Osteocyte (in vitro differentiated cells): ENCODE measurements at places on chromosomes 4 and X. TPM values are rescaled to one million over a fixed set of nuclear protein-coding genes. Genes with fewer than 3 reads are reported as not detected.

Gene PRSS48
- total RNA-seq = not detected in 2 replicates

Gene RENBP
- total RNA-seq = 18.7 and 18.9 TPM in 2 replicates

Gene UGT2B10
- not detected in 2 replicates for total RNA-seq

Gene KLHL2
- 19.1 and 20.5 TPM in 2 replicates for total RNA-seq

Gene ANXA10
- total RNA-seq = not detected in 2 replicates

Gene CENPVL1
- total RNA-seq = not detected in 2 replicates

Gene SULT1E1
- 5.1 and 6.6 TPM in 2 replicates for total RNA-seq

Gene APOOL
- 19.5 and 19.7 TPM in 2 replicates for total RNA-seq

Gene HDX
- 5.4 and 6.4 TPM in 2 replicates for total RNA-seq

Gene CABS1
- not detected in 2 replicates for total RNA-seq

Gene CLDN2
- total RNA-seq = 0.11 and 0.29 TPM in 2 replicates

GRCh38 chr4:98969878-98970785 lies 25.4 kb upstream of the METAP1 start:
- H3K27ac ChIP-seq = no peak overlapping the region
- H3K27me3 ChIP-seq = peaks cover 8% of the 10 kb centered on the region
- no peaks in the 10 kb centered on the region for H3K36me3 ChIP-seq
- no peaks in the 10 kb centered on the region for H3K4me1 ChIP-seq
- no peak for DNase-seq
- H3K4me3 ChIP-seq = no peak overlapping the region

DNA sequence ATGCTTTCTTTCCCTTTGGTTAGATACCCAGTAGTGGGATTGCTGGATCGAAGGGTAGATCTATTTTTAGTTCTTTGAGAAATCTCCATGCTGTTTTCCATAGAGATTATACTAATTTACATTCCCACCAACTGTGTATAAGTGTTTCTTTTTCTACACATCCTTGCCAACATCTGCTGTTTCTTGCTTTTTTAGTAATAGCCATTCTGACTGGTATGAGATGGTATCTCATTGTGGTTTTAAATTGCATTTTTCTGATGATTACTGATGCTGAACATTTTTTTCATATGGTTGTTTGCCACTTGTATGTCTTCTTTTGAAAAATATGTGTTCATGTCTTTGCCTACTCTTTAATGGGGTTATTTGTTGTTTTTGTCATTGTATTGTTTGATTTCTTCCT lies 6.6 kb upstream of the AGA start:
- DNase-seq = no peak
- H3K4me1 ChIP-seq = peaks cover 11% of the 10 kb centered on the region
- H3K27ac ChIP-seq = no peak overlapping the region
- peaks cover 2% of the 10 kb centered on the region for H3K36me3 ChIP-seq
- no peak overlapping the region for H3K4me3 ChIP-seq
- no peaks in the 10 kb centered on the region for H3K27me3 ChIP-seq

- no peak overlapping the region for H3K4me3 ChIP-seq
- H3K27me3 ChIP-seq = peaks cover 30% of the 10 kb centered on the region
These were observed 6.3 kb downstream of the DACH2 start for GRCh38 chrX:86154553-86154952.

DNA sequence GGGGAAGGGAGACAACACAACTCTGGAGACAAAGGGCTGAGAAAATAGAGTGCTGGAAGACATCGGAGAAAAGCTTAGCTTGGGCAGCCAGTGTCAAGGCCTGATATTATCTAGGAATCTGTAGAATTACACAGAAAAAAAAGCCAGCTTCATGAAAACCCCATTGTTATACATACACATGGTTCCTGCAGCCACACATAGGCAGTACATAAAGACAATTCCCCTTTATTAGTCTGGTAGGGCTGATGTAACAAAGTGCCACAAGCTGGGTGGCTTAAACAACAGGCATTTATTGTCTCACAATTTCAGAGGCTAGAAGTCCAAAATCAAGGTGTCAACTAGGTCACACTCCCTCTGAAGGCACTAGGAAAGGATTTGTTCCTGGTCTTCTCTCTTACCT lies 503.5 kb downstream of the MID1IP1 start:
- no peak for DNase-seq
- peaks cover 2% of the 10 kb centered on the region for H3K4me1 ChIP-seq
- no peak overlapping the region for H3K4me3 ChIP-seq
- H3K27ac ChIP-seq = no peak overlapping the region
- H3K27me3 ChIP-seq = peaks cover under 1% of the 10 kb centered on the region

DNA sequence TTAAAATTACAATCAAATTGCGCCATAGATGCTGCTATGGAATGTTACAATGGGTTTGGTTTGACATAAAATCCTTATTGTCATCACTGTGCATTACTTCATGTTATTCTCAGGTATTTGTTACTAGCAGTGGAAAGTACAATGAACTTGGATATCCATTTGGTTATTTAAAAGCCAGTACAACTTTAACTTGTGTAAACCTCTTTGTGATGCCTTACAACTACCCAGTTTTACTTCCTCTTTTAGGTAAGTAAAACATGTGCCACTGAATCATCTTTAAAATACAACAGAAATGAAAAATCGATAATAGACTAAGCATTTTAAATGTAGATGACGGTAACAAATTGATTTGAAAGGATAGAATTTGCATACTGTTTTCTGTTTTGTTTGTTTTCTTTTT lies 35.6 kb downstream of the INTS6L start:
- H3K4me1 ChIP-seq = no peaks in the 10 kb centered on the region
- no peaks in the 10 kb centered on the region for H3K27me3 ChIP-seq
- no peak for DNase-seq
- no peak overlapping the region for H3K4me3 ChIP-seq

DNA sequence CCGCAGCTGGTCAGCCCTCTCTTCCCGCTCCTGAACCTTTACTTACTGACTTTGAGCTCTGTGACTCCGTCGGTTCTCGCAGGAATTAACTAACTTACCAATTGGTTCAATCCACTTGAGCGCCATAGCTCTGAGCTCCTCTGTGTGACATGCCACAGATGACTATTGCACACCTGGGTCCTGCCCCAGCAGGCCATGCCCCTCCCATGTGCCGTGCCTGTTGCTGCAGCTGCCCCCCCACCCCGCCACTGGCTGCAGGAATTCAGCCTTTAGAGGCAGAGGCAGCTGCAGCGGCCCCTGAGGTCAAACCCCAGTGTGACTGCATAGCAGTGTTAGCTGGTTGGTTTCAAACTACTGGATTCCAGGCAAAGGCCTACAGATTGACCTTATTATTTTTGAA lies 70.6 kb downstream of the MTMR1 start:
- no peak overlapping the region for H3K27ac ChIP-seq
- no peaks in the 10 kb centered on the region for H3K27me3 ChIP-seq
- no peaks in the 10 kb centered on the region for H3K36me3 ChIP-seq
- H3K4me3 ChIP-seq = no peak overlapping the region
- peak; percentile 76 for DNase-seq

DNA sequence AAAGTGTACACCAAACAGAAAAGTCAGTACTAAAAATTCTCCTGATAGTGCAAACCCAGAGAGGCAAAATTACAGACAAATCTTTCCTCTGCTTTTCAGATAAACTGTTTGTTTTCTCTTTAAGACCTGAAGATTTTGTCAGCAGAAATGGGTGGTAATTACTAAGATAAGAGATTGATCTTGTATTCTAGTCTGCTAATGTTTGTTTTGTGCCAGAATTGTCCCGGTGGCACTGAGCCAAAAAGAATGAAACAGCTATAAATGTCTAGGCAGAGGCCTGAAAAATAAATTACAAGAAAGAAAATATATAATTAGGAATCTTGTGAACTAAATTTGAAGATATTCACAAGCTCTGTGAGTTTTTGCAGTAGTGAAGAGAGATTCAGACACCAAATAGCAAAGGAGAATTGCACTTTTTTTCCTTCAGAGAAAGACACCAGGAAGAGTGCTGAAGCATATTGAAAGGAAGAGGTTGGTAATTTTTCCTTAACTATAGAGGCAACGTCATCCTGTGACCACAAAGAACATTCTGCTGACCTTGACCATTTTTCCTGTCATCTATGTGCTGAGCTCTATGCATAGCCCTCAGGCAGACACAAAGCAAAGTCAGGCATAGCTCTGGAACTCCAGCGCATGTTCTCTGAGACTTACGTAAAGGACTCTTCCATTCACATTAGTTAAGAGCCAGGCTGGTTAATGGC lies 314.5 kb upstream of the RASGEF1B start:
- H3K4me3 ChIP-seq = no peak overlapping the region
- H3K27ac ChIP-seq = no peak overlapping the region
- H3K36me3 ChIP-seq = no peaks in the 10 kb centered on the region
- H3K4me1 ChIP-seq = no peaks in the 10 kb centered on the region
- H3K27me3 ChIP-seq = no peaks in the 10 kb centered on the region

DNA sequence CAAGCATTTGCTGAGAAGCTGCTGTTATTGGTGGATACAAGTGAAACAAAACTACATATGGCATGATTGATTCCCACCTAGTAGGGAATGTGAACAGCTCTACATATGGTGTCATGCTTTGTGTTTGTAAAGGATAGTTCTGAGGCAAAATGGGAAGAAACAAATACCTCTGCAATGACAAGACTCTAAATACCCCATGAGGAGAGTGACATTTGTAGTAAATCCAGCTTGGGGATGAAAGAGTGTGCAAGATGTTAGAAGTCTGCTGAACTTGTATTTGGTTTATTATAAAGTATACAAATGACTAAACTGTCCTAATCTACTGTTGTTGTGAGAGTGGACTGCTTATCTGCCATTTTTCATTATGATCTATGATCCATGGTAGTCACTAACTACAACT lies 120.8 kb upstream of the HS3ST1 start:
- no peaks in the 10 kb centered on the region for H3K36me3 ChIP-seq
- no peak overlapping the region for H3K27ac ChIP-seq
- no peaks in the 10 kb centered on the region for H3K27me3 ChIP-seq
- H3K4me1 ChIP-seq = no peaks in the 10 kb centered on the region
- no peak overlapping the region for H3K4me3 ChIP-seq
- no peak for DNase-seq

DNA sequence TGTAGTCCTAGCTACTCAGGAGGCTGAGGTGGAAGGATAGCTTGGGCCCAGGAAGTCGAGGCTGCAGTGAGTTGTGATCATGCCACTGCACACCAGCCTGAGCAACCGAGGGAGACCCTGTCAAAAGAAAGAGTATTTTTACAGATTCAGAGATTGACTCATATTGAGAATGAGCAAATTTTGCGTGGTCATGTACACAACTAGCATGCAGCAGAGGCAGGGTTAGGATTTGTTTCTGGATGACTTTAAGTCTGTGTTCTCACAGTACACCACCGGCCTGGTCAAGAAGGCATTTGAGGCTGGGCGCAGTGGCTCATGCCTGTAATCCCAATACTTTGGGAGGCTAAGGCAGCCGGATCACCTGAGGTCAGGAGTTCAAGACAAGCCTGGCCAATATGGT lies 44.8 kb upstream of the CBR4 start:
- H3K27ac ChIP-seq = no peak overlapping the region
- H3K27me3 ChIP-seq = no peaks in the 10 kb centered on the region
- no peak for DNase-seq

DNA sequence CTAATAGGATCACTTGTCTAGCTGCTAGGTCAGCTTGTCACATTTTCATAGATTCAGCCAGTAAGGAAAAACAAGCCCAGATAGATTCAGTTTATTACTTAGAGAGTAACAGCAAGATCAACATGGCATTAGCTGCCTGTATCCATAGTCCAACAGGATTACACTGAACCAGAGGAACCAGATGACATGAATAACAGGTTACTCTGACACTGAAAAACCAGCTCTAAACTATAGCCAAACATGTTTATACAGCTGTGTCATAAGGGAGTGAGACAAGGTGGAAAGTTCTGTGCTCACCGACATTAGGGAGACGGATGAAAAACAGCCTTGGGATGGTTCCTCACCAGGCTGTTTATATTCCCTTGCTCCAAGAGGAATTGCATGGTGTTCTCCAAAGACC lies 102.9 kb upstream of the EOLA2 start:
- no peak overlapping the region for H3K4me3 ChIP-seq
- no peak for DNase-seq
- peak overlapping the region; percentile 8 for H3K27ac ChIP-seq
- peaks cover 35% of the 10 kb centered on the region for H3K4me1 ChIP-seq
- peaks cover 4% of the 10 kb centered on the region for H3K36me3 ChIP-seq

GRCh38 chr4:53057679-53058078 lies 195.6 kb downstream of the RASL11B start:
- no peaks in the 10 kb centered on the region for H3K27me3 ChIP-seq
- peaks cover 21% of the 10 kb centered on the region for H3K4me1 ChIP-seq
- no peak overlapping the region for H3K27ac ChIP-seq
- peaks cover 2% of the 10 kb centered on the region for H3K36me3 ChIP-seq
- DNase-seq = no peak

- no peaks in the 10 kb centered on the region for H3K36me3 ChIP-seq
- DNase-seq = no peak
- H3K4me3 ChIP-seq = no peak overlapping the region
- H3K4me1 ChIP-seq = no peaks in the 10 kb centered on the region
- H3K27ac ChIP-seq = no peak overlapping the region
These were observed 20.7 kb upstream of the GRXCR1 start for GRCh38 chr4:42871671-42872290.

- H3K27me3 ChIP-seq = no peaks in the 10 kb centered on the region
- peaks cover 23% of the 10 kb centered on the region for H3K4me1 ChIP-seq
- DNase-seq = no peak
- H3K4me3 ChIP-seq = no peak overlapping the region
- no peak overlapping the region for H3K27ac ChIP-seq
These were observed 38.0 kb upstream of the SPP1 start for GRCh38 chr4:87937523-87937922.

DNA sequence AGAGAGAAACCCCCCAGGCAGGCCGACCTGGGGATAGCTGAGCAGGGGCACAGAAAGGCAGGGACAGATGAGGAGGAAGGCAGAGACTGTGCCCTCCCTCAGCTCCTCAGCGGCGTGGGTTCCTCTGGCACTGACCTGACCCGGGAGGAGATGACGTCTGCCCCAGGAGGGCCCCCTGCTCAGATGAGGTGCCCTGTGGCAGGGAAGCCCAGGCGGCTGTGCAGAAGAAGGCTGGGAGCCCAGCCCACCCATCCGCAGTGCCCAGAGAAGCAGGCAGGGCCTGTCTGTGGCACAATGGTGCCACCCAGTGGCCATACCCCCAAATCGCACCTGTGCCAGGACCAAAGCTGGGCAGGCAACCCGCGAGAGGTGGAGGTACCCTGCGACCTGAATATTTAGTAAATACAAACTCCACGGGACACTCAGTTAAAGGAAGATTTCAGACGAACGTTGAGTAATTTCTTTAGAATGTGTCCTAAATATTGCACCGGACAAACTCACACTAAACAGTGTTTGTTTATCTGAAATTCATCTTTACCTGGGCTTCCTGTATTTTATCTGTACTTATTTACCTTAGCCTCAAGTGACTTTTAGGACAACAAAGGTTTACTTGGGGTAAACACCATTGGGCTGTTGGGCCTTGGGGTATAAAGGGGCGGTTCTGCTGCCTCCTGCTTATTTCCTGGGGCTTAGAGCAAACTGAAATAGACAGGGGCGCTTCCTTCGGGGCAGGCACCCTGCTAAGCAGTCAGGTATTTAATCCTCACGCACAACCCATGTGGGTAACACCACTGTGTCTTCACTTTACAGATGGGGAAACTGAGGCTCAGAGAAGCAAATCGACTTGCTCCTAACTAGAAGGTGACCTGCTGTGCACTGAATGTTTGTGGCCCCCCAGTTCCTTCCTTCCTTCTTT lies 46.5 kb upstream of the HMX1 start:
- peaks cover 5% of the 10 kb centered on the region for H3K27me3 ChIP-seq
- no peaks in the 10 kb centered on the region for H3K36me3 ChIP-seq
- no peak overlapping the region for H3K27ac ChIP-seq
